ENCODE measurements at places on chromosomes 11 and 22.

- no peak for DNase-seq
Measured at GRCh38 chr11:1742371-1742770, 8.0 kb downstream of the IFITM10 start.

DNA sequence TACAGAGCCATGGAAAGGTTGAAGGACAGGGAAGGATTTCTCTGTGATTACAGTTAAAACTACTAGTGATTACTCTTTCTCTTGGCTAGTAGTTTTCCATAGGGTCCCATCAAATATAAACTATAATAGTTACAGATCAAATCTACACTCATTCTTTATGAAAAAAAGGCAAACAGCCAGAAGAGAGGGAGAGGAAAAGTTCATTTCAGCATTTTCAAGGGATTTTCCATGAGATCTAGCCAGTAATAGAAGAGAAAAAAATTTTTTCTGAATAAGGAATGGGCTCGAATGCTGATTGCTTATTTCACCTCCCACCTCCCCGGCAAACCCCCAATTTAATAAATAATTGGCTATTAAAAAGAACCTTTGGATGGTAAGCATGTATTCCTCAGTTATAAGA is 74.8 kb upstream of the BLID start:
- DNase-seq = no peak

DNA sequence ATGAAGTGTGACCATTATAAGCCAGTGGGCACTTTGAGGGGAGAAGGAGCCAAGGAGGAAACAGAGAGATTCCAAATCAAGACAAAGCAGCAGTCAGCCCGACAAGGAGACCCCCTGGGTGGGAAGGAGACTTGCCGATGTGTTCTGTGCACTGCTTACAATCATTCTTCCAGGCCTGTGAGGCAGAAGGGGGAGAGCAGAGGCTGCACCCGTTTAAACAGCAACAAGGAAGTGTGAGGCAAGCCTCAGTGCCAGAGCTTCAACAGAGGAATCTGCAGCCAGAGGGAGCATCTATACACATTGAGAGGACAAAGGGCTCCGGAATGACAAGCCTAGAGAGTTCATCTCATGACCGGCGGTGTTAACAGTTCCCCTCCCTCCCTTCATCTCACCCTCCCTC is 121.1 kb downstream of the NXPE2 start:
- no peak for DNase-seq

DNA sequence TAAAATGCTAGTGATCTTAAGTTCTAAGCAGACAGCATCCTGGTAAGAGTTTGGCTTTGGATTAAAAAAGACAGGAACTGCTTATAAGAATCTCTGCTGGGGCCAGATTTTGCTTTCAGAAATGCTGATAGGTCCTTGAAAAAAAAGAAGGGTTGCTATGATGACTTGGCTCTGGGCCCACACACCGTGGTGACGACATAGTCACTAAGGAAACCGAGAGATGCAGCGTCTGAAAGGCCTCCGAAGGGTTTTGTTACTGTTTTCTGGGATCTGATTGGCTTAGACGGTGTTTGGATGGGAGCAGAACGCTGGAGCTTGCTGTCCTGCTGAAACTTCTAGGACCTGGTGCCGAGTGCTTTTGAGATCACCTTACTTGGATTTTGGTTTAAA is 8.4 kb downstream of the FAM118A start:
- DNase-seq = no peak

- no peak for DNase-seq
Measured at GRCh38 chr11:98177925-98178324, 842.8 kb upstream of the CNTN5 start.

DNA sequence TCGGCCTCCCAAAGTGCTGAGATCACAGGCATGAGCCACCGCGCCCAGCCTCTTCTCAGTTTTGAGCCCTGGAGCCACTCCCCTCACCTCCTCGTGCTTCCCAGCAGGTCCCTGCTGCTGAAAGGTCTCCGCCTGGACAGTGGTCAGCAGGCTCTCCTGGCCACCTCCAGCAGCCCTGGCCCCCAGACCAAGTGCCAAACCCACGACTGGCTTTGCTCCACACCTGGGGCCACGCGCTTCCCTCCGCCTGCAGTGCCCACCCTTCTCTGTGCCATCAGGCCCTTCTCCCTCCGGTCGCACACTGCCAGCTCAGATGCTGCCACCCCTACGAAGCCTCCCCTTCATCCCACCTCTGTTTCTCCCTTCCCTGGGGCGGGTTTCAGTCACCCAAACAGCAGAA is 12.8 kb downstream of the FRMD8 start:
- no peak for DNase-seq

GRCh38 chr22:19815093-19815822 is 39.4 kb downstream of the GNB1L start:
- DNase-seq = no peak

DNA sequence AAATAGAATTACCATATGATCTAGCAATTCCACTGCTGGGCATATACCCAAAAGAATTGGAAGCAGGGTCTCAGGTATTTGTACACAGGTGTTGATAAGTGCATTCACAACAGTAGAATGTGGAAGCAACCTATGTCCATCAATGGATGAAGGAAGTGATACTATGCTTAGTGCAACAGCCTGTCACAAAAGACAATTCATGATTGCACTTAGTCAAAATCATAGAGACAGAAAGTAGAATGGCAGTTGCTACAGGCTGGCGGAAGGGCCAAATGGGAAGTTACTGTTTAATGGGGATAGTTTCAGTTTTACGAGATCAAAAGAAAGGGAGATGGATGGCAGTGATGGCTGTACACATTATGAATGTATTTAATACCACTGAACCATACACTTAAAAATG is 42.0 kb downstream of the SGSM3 start:
- DNase-seq = no peak

GRCh38 chr11:107562647-107563208 is 2.8 kb downstream of the ALKBH8 start:
- peak; percentile 92 for DNase-seq

GRCh38 chr11:100748153-100748552 is 61.1 kb downstream of the ARHGAP42 start:
- no peak for DNase-seq

All from SW 1271 (cell line).